ENCODE measurements at places on chromosomes 7 and 10.

DNA sequence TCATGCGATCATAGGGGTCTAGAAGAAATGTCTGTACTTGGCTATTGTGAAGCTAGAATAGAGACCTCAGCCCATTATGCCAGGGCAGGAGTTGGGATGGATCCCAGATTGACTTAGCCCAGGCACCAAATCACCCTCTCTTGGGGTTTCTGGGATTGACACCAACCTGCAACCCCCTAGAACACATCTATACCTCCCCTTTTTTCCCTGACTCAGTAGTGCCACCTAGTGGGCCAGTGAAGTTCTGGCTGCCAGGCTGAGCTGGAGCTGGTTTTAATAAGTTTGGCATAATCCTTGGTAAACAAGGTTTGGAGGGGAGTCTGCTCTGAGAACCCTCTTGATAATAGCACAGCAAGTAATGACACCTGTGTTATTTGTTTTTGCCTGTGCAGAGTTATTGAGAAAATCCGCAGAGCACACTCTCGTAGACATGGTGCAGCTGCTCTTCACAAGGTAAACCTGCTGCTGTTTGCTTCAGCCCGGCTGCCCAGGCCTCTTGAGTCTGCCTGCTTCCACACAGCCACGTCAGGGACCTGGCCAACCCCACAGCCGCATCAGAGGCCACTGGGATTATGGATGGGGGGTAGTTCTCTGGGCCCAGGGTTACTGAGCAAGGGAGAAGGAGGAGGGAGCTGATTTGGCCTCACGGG, 43.3 kb upstream of the NFKB2 start:
- peak; percentile 66 for DNase-seq

- DNase-seq: no peak
These were observed 129.3 kb upstream of the BET1 start for GRCh38 chr7:94133460-94133859.

GRCh38 chr10:60728056-60728455, 50.2 kb upstream of the CDK1 start:
- no peak for DNase-seq

GRCh38 chr7:37031571-37032257, 307.4 kb upstream of the AOAH start:
- peak; percentile 1 for DNase-seq

DNA sequence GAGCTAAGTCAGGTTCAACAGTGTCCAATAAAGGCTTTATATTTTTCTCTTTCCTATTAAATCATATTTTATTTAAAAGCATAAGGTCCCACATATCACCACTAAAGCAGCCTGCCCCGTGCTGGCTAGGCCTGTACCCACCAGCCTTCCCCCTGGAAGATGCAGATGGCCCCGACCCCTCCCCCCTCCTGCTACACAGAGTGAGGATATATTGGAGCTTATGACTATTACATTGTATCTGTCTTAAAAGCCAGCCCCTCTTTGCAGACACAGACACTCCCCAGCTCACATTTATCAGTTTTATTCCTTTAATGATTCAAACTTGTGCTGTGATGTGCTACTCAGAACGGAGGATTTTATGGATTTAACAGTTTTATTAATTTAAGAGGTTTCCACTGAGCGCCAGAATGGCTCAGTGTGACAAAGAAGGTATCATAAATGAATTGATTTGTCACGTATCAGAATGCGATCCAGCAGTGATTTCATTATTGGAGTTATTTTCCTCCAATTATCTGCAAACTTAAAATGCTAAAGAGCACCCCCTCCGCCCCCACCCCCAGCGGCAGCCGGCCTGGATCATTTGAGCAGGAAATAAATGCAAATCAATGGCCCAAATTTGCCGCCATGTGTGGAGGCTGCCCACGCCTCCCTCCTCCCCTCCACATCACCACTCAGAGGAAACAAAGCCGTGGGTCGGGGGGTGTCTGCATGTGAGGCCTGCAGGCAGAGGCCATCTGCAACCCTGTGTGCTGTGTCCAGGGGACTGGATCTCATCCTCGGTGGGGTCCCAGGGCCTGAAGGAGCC, 72.6 kb upstream of the ZMIZ1 start:
- DNase-seq: no peak

DNA sequence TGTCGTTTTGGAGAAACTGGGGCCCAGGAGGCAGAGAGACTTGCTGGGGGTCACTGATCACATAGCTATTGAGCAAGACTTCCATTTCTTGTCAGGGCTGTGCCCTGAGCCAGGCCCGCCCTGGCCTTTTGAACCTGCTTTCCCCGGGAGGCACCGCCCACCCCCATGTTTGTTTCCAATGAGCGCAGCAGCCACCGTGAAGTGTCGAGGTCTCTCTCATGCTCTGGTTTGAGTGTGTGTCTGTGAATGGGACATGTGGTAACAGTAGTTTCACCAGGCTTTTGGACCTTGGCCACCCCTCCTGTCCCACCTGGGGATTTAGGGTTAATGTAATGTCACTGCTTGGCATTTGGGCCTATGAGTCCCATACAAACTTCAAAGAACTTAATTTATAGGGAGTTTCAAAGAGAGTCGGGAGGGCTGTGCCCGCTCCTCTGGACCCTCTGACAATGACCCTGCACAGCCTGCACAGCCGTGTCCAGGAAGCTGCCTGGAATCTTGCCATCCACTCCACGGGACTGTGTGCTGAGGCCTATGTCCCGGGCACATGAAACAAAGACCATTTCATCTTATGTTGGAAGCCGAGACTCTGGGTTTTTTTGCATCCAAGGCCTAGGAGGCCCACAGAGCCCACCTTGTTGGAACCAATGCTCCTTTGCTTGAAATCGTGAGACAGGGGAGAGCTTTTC, 6.3 kb downstream of the PRF1 start:
- DNase-seq: no peak

DNA sequence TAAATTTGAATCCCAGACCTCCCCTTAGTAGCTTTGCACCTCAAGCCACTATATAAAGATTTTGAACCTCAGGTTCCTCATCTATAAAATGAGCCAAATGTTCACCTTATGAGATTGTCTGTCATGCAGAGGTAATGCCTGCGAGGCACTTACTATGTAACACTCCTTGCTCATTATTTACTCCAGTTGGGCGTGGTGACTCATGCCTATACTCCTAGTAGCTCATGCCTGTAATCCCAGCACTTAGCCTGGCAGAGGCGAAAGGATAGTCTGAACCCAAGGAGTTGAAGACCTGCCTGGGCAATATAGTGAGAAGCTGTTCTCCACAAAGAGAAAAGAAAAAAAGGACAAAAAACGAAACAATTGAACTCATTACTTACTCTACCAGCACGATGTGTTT, 82.2 kb downstream of the MDFIC start:
- no peak for DNase-seq

DNA sequence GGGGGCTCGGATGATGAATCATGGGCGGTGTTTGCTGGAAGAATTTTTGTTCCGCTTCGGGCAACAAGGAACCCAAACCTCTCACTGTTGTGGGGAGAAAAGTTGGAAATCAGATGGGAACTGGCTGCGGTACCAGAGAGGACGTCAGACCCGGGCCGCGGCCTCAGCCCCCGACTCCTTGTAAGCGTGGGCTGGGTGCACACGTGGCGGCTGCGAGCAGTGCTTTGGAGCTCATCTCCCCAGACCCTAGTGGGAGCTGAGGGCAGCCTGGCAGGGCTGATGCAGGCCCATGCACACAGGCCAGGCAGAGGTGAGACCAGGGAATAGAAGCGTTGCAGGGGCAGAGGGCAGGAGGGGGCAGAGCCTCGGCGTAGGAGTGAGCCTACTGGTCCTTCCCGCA, 136.5 kb downstream of the FAM53B start:
- no peak for DNase-seq

DNA sequence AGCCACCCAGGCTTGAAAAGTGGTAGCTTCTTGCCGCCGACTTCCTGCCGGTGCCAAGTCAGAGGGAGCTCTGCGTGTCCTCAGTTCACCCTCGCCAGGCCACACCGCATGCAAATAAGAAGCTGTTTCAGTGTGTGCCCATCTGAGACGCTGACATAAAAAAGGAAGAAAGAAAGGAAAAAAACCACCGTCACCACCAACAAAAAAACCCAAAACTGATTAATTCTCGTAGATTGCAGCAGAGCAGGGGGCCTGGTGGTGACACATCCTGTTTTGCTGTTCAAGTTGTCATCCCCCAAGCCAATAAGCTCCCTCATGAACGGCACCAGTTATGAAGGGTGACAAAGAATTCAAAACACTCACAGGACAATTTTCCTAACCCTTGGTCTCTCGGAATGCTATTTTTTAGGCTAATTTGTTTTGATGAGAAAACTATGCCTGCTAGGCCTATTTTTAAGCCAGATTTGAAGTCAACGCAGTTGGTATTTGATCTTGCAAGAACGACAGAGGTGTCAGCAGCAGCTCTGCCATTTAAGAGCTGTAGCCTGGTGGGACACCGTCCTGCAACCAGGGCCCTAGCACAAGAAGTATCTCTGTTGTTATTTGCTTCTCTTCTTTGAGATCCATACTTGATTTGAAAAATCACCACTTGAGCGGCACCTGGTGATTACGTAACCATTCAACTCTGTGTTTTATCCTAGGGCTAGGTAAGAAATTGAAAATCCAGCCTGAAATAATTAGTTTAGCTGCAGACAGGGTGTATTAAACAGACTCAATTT, 145.6 kb downstream of the PFKFB3 start:
- DNase-seq: peak; percentile 69

DNA sequence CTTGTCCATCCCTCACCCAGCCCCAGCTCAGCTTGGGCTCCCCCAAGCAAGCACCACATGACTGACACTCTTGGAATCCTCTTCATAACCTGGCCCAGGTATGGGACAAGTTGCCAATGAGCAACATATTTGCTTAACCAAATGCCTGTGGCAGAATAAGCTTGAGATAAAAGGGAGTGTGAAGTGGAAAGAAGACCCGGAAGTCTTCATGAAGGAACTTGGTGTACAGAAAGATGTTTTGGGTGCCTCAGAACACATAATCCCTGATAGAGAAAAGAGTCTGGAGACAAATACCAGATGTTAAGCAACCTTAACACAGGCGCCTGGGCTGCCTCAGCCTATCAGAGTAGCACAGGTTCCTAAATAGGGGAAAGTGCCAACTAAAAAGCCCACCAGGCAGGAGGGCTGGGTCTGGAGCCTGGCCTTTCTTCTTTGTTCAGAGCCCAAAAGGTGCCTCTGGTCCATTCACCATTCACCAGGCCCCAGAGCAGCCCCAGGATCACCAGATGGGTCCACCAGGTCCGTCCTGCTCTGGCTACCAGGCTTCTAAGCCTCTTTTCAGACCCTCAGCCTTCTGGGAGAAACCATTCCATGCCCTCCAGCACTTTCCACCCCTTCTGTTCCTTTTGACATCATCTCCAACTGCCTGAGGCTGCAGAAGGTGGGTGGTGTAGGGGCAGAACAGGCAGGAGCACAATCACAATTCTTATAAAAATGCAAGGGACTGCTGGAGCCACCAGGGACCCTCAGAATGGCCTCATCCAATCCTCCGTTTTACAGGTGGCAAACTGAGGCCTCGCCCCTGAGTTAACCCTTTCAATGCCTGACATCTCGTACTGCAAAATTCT, 22.6 kb downstream of the KCNMA1 start:
- no peak for DNase-seq

GRCh38 chr10:61765176-61766087, 102.7 kb downstream of the CABCOCO1 start:
- no peak for DNase-seq

DNA sequence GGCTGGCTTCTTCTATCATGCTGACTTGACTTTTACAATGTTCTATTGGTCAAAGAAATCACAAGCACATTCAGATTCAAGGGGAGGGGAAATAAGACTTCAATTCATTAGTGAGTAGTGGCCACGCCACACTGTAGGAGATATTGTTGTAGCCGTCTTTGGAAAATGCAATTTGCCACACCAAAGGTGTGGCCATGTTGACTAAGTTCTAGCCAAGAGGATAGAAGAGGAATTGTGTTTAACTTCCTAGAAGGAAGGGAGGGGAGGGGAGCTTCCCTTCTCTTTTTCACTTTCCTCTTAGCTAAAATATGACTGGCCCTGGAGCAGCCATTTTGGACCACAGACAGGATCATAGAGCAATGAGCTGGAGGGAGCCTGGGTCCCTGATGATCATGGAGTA, 3.4 kb upstream of the PRKAR2B start:
- DNase-seq: no peak

- no peak for DNase-seq
These were observed 1.2 kb downstream of the CLDN4 start for GRCh38 chr7:73831834-73832651.

GRCh38 chr7:144769352-144769751, 66.5 kb downstream of the TPK1 start:
- DNase-seq: no peak

DNA sequence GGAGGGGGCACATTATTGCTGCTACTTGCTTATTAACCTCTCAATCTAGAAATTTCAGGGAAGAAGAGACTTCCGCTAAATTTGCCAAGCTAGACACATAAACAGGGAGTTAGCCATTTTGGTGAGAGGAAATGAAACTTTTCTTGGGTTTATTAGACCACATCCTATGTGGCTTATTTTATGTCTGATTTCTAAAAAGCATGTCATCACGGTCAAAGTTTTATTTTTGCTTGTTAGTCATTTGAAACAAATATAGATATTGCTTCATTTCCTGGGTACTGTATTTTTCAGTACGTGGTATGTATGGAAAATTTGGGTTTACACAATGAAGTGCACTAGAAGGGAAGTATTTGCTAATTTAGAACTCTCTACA, 144.1 kb downstream of the TCF7L2 start:
- DNase-seq: no peak

GRCh38 chr10:31032258-31033132, 830 bp upstream of the ZNF438 start:
- peak; percentile 91 for DNase-seq

DNA sequence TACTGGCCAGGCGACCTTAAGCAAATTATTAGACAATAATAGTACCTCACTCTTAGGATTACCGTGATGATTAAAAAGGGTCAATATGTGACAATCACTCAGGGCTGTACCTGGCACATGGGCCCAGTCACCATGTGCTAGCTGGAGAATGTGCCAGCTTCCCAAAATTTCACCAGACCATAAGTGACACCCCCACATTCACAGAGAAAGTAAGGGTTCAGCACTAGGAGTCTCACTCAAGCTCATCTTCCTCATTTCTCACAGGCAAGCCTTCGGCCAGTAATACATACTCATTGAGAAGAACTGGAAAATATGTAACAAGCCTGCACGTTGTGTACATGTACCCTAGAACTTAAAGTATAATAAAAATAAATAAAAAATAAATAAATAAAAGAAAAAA, 22.4 kb upstream of the C10orf71 start:
- DNase-seq: no peak

DNA sequence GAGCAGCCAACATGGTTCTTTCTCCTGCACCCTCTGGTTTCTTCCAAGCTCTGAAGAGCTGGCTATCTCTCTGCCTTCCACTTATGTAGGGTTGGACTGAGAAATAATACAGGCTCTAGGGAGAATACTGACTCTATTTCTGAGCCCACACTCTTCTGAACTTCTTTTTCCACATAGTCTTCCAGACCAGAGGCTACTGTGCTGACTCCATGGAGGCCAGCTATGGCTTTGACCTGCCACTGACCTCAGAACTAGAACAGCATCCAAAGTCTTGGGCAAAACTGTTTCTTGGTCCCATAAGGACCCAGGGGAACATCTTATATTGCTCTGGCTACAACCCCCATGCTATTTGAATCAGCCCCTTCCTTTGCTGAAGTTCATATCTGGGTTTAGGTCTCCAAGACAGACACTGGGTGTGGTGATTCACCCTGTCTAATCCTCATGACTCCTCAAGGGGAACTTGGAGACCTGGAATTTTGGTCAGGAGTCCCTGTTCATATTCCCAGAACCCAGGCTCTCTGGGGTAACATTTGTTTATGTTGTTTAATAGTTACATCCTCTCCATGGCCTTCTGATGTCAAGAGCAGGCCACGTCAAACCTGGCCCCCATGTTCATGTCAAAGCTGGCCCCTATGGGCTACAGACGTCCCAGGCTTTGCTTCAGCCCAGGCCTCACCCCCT, 12.1 kb upstream of the PLAU start:
- DNase-seq: no peak
